ENCODE measurements at places on chromosomes 4 and X.

- peak; percentile 48 for DNase-seq
Measured at GRCh38 chrX:46637938-46638337, 64.4 kb downstream of the CHST7 start.

GRCh38 chr4:5034206-5034605 is 14.9 kb upstream of the CYTL1 start:
- no peak for DNase-seq

DNA sequence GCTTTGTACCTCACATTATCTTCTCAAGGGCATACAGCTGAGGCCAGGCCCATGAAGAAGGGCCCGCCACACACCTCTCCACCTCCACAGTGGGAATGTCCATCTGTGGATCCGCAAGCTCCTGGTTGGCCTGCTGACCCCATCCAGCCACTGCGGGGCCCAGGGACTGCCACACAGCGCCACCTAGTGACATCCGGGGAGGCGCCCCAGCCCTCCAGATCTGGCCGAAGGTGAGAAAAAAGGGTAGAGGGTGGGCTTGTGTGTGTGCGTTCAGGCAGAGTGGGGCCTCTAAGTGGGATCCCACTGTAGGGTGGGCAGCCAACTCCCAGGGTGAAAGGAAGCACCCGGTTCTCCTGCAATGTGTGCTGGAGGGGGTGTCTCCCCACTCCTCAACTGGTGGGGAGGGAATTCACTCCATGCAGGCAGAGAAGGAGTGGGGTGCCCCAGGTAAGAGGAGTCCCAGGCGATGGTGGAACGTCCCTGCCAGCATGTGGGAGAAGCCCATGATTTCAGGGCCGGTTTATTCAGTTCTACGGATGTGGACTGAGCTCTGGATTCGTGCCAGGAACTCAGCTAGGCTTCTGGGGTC is 117.3 kb downstream of the ENPP6 start:
- DNase-seq = no peak

- peak; percentile 7 for DNase-seq
Measured at GRCh38 chrX:37371578-37371991, 22.4 kb downstream of the PRRG1 start.

- no peak for DNase-seq
Measured at GRCh38 chr4:37715889-37716402, 29.8 kb upstream of the RELL1 start.

- no peak for DNase-seq
Measured at GRCh38 chrX:51742586-51742985, 656 bp upstream of the GSPT2 start.

- DNase-seq = no peak
Measured at GRCh38 chrX:50407976-50408375, 62.6 kb downstream of the DGKK start.

- peak; percentile 52 for DNase-seq
Measured at GRCh38 chr4:88219099-88219498, 60.7 kb upstream of the ABCG2 start.

DNA sequence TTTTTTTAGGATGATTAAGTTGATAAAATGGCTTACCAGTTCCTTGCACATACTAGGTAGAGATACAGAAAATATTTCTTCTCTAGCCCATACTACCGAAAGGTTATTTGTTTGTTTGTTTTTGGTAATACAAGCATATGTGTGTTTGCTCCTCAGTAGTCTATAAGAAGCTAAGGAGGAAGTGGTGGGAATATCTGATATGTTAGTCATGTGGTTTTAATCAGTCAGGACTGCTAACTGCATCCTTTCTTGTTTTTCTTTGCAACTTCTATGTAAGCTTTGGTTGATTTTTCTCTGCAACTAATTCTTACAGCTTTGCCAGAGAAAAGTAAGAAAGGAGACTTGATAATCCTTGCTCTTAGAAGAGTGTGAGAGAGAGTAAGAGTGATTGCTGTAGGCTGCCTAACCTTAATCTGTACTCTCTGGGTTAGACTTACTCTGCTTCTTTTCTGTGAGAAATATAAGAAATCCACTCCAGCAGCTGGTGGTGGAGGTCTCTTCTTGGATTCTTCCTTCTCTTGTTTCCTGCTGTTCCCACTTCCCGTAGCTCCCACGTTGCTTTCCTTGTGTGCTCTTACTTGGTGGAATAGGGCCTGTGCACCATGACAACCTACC is 28.3 kb downstream of the SEPTIN11 start:
- peak; percentile 82 for DNase-seq
